ENCODE measurements at places on chromosomes 5 and 9. TPM values are rescaled to one million over a fixed set of nuclear protein-coding genes. Genes with fewer than 3 reads are reported as not detected.

GRCh38 chr5:81907012-81907635 is 64.7 kb upstream of the ATG10 start:
- no peak for DNase-seq
- H3K27ac ChIP-seq = no peak overlapping the region
- H3K36me3 ChIP-seq = no peaks in the 10 kb centered on the region
- peaks cover 16% of the 10 kb centered on the region for H3K4me1 ChIP-seq
- H3K4me3 ChIP-seq = no peak overlapping the region

DNA sequence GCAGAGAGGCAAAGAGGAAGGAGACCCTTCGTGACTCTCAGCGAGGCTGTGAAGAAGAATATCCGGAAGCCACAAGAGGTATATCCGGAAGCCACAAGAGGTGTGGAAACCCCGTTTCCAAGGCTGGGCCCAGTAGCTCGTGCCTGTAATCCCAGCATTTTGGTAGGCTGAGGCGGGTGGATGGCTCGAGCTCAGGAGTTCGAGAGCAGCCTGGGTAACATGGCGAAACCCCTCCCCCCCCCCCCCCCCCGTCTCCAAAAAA is 612 bp upstream of the BBLN start:
- peaks cover 5% of the 10 kb centered on the region for H3K4me1 ChIP-seq
- H3K36me3 ChIP-seq = peaks cover 8% of the 10 kb centered on the region
- H3K27me3 ChIP-seq = no peaks in the 10 kb centered on the region

DNA sequence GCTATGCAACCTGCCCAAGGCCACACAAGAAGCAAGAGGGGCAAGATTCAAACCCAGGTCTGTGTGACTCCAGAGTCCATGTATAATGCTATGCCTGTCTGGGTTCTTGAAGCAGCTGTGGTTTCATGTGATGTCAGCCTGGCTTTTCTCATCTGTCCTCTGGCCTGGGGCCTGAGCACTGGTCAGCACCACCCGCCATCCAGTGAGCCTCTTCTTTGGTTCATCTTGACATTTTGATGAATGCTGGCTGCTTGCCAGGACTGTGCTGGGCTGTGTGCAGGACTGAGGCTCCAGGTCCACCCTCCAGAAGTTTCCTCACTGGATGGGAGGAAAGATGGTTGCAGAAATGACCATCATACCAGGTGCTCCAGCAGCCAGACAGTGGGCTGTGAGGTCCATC is 61.5 kb downstream of the TSTD2 start:
- no peak for DNase-seq
- H3K36me3 ChIP-seq = no peaks in the 10 kb centered on the region
- peaks cover 5% of the 10 kb centered on the region for H3K27me3 ChIP-seq
- H3K4me1 ChIP-seq = no peaks in the 10 kb centered on the region

- H3K27ac ChIP-seq = no peak overlapping the region
- no peaks in the 10 kb centered on the region for H3K27me3 ChIP-seq
- no peaks in the 10 kb centered on the region for H3K36me3 ChIP-seq
- DNase-seq = no peak
- no peaks in the 10 kb centered on the region for H3K4me1 ChIP-seq
Measured at GRCh38 chr5:89282554-89283510, 399.8 kb upstream of the MEF2C start.

- H3K36me3 ChIP-seq = peaks cover 39% of the 10 kb centered on the region
- DNase-seq = no peak
- H3K4me3 ChIP-seq = no peak overlapping the region
- no peaks in the 10 kb centered on the region for H3K27me3 ChIP-seq
- H3K27ac ChIP-seq = no peak overlapping the region
- H3K4me1 ChIP-seq = peaks cover 17% of the 10 kb centered on the region
Measured at GRCh38 chr9:136723362-136723976, 11.1 kb downstream of the DIPK1B start.

- peak overlapping the region; percentile 8 for H3K4me3 ChIP-seq
- DNase-seq = peak; percentile 62
- peak overlapping the region; percentile 55 for H3K27ac ChIP-seq
- peaks cover 3% of the 10 kb centered on the region for H3K36me3 ChIP-seq
- H3K27me3 ChIP-seq = no peaks in the 10 kb centered on the region
Measured at GRCh38 chr5:125835293-125836172, 587.7 kb upstream of the GRAMD2B start.

DNA sequence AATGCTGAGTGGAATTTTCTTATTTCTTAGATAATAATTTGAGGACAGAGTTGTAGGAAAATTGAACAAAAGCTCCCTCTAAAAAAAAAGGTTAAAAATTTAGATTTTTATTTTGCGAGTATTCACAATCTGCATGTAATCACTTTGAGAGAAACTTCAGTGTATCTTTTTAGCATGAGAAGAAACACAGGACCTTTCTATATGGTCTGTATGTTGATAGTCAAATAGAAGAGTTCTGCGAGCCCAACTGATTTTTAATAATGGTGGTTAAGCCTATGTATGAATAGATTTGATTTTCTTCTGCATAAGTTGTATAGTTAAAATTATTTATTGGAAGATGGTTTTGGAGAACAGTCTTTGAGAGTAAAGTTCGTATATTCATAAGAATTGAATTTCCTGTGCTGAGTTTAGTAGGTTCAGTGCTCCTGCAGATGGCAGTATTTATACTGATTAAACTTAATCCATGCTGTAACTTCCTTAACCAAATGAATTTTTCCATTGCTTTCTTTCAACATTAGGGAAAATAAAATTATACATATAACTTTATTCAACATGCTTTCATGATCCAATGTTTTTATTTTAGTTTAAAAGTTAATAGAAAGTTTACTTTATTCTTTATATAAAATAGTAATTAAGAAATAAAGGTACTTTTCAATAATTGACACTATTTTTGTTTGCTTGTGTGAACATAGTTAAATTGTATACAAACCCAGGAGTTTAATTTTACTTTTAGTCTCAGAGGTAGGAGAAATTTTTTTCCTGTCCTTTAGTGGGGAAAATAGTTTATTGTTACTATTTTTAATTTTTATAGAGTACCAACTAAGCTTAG is 19.6 kb downstream of the TCERG1 start:
- H3K27me3 ChIP-seq = no peaks in the 10 kb centered on the region
- peaks cover 51% of the 10 kb centered on the region for H3K36me3 ChIP-seq
- no peaks in the 10 kb centered on the region for H3K4me1 ChIP-seq
- no peak for DNase-seq
- H3K4me3 ChIP-seq = no peak overlapping the region

- H3K36me3 ChIP-seq = no peaks in the 10 kb centered on the region
- no peaks in the 10 kb centered on the region for H3K4me1 ChIP-seq
- no peaks in the 10 kb centered on the region for H3K27me3 ChIP-seq
- no peak overlapping the region for H3K27ac ChIP-seq
Measured at GRCh38 chr5:108472237-108472636, 90.3 kb upstream of the FBXL17 start.

GRCh38 chr5:124103671-124104070 is 591.7 kb downstream of the CSNK1G3 start:
- no peak overlapping the region for H3K4me3 ChIP-seq
- H3K27me3 ChIP-seq = no peaks in the 10 kb centered on the region
- no peaks in the 10 kb centered on the region for H3K36me3 ChIP-seq
- DNase-seq = no peak
- no peaks in the 10 kb centered on the region for H3K4me1 ChIP-seq

DNA sequence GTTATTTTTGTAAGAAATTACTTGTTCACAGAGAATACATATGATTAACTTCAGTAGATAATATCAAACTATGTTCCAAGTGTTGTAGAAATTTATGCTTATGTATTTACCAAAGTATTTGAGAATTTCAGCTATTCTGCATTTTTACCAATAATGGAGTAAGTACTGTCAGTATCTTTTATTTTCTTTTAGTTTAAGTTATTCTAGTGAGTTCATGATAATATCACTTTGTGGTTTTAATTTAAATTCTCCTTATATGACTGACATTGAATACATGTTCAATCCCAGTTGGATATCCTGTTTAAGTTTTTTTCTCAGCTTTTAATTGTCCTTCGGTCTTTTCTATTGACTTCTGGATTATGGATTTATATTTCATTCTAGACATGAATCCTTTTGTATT is 1024.6 kb downstream of the EFNA5 start:
- no peak overlapping the region for H3K27ac ChIP-seq
- no peaks in the 10 kb centered on the region for H3K4me1 ChIP-seq
- DNase-seq = no peak
- H3K4me3 ChIP-seq = no peak overlapping the region
- no peaks in the 10 kb centered on the region for H3K27me3 ChIP-seq

- DNase-seq = no peak
- peak overlapping the region; percentile 85 for H3K27ac ChIP-seq
- H3K36me3 ChIP-seq = no peaks in the 10 kb centered on the region
- H3K4me1 ChIP-seq = peaks cover 31% of the 10 kb centered on the region
Measured at GRCh38 chr9:73441890-73442818, 290.5 kb downstream of the ANXA1 start.

DNA sequence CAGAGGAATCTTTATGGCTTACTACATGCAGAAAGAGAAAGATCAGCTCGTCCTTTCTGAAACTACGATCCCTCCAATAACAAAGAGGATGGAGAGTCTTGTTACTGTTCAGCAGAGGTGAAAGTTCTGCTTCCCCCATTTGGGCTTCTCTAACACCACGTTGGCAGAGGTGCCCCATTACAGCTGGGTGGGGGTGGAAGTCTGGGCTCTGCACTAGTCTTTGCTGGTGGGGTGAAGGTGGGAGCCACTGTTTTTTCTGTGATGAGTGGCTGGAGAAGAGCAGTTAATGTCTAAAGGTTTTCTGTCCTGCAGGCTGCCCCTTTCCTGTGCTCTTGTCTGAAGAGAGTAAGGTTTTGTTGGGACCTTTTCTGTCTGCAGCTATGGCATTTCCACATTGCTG is 64.7 kb upstream of the OTULINL start:
- peaks cover 6% of the 10 kb centered on the region for H3K4me1 ChIP-seq
- no peaks in the 10 kb centered on the region for H3K27me3 ChIP-seq
- DNase-seq = no peak
- H3K4me3 ChIP-seq = no peak overlapping the region

DNA sequence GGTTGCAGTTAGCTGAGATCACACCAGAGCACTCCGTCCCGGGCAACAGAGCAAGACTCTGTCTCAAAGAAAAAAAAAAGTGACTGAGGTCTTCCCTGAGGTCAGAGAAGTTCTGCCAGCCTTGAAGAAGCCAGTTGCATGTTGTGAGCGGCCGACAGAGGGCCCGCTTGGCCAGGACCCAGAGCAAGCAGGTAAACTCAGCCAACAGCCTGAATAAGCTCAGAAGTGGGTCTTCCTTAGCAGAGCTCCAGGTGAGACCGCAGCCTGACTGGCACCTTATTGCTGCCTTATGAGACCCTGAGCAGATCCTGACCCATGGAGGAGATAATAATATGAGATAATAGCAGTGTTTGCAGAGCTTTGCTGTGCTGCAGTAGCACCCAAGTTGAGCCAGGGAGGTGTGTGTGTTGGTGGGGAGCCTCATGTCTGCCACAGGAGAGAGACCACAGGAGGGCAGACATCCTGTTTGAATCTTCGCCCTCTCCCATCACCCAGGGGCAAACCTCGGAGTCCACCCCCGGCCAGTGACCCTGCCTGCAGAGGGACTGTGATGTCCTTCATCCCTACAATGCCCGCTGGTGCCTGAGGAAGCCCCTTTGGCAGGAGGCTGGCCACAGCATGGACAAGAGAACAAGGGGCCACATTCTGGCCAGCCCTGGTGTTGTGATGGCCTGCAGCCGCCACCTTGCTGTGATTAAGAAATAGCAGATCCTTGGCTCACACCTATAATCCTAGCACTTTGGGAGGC is 10.8 kb upstream of the BARX1 start:
- H3K27ac ChIP-seq = no peak overlapping the region
- DNase-seq = peak; percentile 46
- peaks cover 12% of the 10 kb centered on the region for H3K4me1 ChIP-seq
- H3K4me3 ChIP-seq = no peak overlapping the region

DNA sequence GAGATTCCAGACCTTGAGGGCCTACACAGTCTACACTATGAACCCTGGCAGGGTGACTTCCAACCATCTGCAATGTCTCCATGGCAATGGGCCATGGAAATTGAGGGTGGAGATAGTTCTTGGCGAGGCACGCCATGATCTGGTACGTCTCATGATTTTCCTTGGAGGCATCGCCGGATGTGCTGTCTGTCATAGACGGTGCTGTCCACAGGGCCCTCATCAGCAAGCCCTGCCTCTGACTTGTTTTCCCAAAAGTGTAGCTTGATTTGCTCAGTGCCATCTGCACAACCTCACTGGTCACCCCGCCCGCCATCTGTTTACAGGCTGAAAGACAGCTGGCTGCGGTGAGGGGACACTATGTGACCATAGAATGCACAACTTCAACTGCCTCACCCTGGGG is 73.5 kb downstream of the BOD1 start:
- no peak overlapping the region for H3K4me3 ChIP-seq
- H3K27me3 ChIP-seq = peaks cover 5% of the 10 kb centered on the region
- H3K27ac ChIP-seq = no peak overlapping the region
- DNase-seq = no peak
- H3K36me3 ChIP-seq = no peaks in the 10 kb centered on the region

Gene SPATA31A3
- total RNA-seq = not detected

Gene C9orf152
- 0.11 TPM for total RNA-seq

Gene MRPL50
- total RNA-seq = 19.6 TPM

Gene HMMR
- total RNA-seq = 78.5 TPM

Gene CER1
- total RNA-seq = 4.1 TPM

Gene CDK9
- 106 TPM for total RNA-seq

Gene LRRC8A
- total RNA-seq = 64.5 TPM

Gene ENDOG
- total RNA-seq = 25.8 TPM
